ENCODE measurements at places on chromosomes 1 and 21.

- no peak for DNase-seq
Observed at GRCh38 chr1:12745126-12745991, 641 bp upstream of the CFAP107 start.

GRCh38 chr21:41777951-41778815 is 11.3 kb upstream of the RIPK4 start:
- DNase-seq = no peak

DNA sequence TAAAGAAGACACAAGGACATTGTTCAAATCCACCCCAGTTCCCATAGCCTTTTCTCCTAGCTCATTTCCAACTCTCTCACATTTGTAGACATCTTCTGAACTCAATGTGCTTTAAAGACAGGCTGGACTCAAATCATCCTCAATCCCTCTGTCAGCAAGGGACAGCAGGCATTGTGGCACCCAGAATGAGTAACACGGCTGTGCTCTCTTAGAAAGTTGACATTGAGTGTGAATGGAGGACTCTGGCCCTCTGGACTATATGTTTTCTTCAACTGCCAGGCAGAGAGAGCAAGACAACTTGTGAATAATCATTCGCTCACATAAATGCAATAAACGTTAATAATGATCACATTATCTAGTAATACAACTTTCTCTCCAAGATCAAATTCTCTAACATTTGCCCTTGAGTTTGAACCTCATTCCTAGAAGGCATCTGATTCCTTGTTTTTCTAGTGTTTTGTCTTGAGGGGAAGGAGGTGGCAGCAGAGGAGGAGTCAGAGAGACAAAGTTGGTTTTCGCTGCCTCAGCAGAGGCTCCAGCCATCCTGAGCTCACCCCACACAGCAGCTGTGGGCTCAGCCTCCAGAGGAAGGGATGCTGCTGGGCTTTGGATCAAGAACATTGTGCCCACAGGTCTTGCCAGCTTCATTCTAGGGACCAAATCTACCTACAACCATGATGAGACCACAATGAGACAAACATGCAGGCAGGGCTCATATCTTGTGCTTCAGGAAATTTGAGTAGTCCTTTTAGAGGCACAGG is 85.1 kb downstream of the BCAR3 start:
- DNase-seq = no peak

DNA sequence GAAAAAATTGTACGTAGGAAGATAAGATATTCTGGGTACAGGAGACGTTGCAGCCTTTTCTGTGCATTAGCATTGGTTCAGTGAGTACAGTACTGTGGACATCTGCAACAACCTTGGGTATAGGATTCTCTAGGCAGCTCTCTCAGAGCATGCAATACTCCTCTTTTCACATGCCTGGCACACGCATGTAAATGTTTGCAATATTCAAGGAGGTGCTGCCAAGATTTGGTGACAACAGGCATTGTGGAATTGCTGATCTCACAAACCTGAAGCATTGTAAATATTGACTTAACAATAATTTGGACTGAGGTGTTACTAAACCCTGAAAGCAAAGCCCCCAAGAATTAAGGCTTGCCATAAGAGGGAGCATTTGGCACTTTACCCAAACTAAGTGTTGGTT is 126.8 kb downstream of the GRIK1 start:
- DNase-seq = no peak

DNA sequence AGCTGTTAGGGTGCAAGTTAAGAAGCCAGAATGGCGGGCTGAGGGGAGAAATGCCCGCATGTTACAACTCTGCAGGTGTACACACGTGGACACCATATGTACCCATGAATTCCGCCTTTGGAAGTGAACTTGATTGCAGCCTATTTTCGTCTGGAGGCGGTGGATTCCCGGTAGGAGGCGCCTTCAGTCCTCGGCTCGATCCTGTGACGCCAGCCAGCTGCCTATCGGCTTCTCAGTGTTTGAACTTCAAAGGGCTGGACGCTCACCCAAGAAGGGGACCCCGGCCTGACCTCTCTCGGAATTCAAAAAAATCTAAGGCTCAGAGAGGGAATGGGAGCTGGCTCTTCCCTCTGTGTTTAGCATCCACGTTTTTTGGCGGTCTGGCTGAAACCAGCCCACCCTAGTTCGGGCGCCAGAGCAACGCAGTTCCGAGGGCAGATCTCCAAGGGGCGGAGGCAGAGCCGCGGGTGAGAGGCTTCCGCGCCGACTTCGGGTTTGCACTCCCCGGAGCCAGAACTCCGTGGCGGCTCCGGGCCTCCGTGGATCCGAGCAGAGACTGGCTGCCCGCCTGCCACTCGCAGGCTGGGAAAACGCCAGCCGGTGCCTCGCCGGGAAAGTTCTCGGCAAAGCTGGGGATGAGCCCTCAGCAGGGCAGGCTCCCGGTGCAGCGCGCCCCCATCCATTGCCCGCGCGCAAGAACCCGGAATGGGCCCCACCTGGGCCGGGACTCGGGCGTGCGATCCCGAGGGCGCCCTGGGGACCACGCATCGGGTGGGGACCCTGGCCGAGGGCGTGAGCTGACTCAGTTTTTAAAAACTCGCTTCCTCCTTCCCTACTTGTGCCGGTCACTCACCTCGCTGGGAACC is 996 bp upstream of the TMEM51 start:
- DNase-seq = no peak

Measured in CD4-positive, alpha-beta T cell treated with Interleukin-10 for 1 hour (primary cell).